ENCODE measurements at places on chromosomes 11 and 22.

DNA sequence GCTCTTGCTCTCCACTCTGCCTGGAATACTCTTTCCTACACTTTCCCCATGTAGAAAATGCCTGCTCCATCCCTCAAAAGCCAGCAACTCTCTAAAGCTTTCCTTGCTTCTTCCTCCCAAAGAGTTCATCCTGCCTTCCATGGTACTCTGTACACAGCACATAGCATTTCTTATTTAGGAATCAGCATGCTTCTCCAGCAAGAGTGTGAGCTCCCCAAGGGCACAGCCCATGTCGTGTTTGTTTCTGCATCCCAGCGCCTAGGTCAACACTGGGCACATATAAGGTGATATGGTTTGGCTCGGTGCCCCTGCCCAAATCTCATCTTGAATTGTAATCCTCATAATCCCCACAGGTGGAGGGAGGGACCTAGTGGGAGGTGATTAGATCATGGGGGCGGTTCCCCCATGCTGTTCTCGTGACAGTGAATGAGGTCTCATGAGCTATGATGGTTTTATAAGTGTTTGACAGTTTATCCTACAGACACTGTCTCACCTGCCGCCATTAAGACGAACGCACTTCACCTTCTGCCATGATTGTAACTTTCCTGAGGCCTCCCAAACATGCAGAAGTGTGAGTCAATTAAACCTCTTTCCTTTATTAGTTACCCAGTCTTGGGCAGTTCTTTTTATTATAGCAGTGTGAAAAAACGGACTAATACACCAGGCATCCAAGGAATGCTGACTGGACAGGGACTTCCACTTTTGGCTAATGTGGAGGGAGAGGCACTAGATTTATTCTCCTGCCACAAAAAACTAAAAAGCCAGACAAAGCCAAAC, 8.2 kb downstream of the VPS37C start:
- DNase-seq = no peak

- no peak for DNase-seq
These were observed 15.0 kb upstream of the PRR5 start for GRCh38 chr22:44686873-44687600.

- DNase-seq = no peak
These were observed 50.6 kb upstream of the MPEG1 start for GRCh38 chr11:59263225-59263894.

DNA sequence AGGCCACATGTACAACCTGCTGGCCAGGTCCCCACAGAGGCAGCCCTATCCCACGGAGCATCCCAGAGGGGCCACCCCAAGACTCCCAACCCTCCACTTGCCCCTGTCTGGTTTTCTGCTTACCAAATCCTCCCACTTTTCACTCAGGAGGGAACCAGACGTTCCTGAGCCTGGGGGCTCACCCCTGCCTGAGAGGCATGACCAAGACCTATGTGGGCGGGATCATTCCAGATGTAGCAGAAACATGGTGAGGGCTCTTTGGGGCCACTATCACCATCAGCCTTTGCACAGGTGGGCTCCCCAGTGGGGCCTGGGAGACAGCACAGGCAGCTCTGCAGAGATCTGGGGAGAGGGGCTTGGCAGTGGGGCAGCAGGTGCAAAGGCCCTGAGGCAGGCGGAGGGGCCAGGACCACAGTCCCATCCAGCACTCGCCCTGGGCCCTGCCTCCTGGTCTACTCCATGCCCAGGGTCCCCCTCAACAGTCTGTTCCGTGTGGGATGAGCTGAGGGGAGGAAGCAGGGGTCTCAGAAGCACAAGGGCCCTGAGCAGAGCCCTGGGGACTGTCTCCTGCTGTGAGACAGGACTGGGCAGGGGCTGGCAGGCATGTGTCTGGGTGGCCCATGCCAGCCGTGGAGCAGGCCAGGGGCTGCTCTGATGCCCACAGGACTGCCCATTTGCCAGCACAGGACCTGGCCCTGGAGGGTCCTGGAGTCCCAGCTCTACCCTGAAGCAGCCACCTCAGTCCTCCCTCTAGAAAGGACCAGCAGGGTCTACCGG, 9.4 kb downstream of the PIM3 start:
- DNase-seq = no peak

- DNase-seq = no peak
These were observed 29.5 kb upstream of the LMO1 start for GRCh38 chr11:8293171-8293570.

GRCh38 chr11:61482513-61482912, 26.0 kb upstream of the LRRC10B start:
- DNase-seq = no peak

GRCh38 chr11:132125988-132126871, 755.8 kb downstream of the NTM start:
- DNase-seq = no peak

DNA sequence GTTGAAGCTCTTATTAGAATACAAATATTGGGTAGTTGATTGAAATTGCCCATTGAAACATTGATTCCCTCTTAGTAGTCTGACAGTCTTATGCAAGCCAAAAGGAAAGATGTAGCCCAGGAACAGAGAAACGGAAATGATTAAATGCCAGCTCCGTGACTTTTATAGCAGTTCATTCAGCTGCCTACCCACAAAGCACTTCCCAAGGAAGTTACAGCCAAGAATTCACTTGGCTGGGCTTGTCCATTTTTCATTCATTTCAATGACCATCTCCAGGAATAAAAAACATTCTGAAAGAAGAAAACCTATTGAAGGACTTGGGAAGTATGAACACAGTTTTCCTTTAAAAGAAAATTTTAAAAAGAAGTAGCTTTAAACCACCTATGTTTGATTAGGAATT, 62.0 kb downstream of the NCAM1 start:
- no peak for DNase-seq

- DNase-seq = no peak
These were observed 1.4 kb upstream of the MOB2 start for GRCh38 chr11:1487851-1488574.

GRCh38 chr22:36760786-36761185, 15.1 kb downstream of the IFT27 start:
- no peak for DNase-seq

DNA sequence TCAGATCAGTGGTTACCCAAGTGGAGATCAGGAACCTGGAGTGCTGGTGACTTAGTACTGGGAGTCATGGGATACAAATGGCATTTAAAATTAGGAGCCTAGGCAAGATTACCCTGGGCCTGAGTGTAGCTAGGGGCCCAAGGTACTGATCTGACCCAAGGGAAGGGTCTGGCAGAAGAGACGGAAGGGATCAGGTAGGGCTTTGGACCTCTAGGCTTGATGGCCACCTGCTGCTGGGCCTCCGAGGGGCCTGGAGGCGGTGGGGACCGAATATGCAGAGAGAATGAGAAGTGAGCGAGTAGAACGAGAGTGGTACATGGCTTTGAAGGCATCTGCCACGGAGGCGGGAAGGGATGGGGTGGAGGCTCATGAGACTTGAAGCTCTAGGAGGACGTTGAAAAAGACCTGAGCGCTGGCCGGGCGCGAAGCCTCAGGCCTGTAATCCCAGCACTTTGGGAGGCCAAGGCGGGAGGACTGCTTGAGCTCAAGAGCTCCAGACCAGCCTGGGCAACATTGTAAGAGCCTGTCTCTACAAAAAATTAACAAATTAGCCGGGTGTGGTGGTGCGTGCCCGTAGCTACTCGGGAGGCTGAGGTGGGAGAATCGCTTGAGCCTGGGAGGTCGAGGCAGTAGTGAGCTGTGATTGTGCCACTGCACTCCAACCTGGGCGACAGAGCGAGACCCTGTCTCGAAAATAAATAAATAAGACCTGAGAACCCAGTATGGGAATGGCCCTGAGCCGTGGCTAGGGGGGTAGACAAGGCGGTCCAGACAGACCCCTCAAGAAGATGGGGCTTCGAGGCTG, 563 bp upstream of the PPIL2 start:
- DNase-seq = no peak

GRCh38 chr22:50507991-50508884, at the start of gene NCAPH2:
TSS of gene NCAPH2 (plus strand) at chr22:50508224. CDS start at chr22:50508338, 114 bp downstream.
- peak; percentile 82 for DNase-seq

GRCh38 chr11:11535611-11536010, 86.2 kb downstream of the GALNT18 start:
- no peak for DNase-seq
